Stimulated activated CD8-positive, alpha-beta memory T cell treated with anti-CD3 and anti-CD28 coated beads, Interleukin-15, amount 100 ng/mL, for 48 hours (primary cell): ENCODE measurements at places on chromosomes 12 and 14.

GRCh38 chr12:29589851-29590250 lies 92.4 kb upstream of the OVCH1 start:
- DNase-seq, result no peak

DNA sequence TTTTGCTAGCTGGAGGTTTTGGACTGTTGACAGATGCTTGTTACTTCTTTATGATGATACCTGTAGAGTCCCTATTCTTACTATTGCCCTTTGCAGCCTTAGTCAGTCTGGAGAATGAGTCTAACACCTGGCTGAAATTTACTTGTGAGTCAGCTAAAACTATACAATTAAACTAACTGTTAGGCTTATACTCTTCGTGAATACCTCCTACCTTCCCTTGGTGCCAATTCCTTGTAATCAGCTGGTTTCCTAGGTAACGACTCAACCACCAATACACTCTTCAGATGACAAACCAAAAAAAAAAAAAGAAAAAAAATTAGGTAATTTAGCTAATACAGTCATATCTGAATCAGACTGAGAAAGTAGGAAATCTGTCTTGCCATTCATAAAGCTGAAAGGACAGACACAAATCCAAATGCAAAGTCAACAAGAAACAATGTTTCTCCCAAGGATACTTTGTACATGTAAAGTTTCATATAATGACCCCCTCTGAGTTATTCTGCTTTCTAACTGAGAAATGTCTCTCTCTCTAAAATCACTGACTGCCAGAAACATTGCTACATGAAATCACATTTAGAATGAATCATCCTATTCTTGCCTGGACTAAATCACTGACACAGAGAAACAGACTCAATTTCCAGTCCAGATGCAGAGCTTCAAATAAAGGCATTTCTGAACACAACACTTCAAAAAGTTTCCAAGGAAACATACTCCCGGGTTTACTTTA lies 56.5 kb upstream of the CDKL1 start:
- no peak for DNase-seq

GRCh38 chr12:56676851-56677580 lies 11.1 kb downstream of the PTGES3 start:
- no peak for DNase-seq

DNA sequence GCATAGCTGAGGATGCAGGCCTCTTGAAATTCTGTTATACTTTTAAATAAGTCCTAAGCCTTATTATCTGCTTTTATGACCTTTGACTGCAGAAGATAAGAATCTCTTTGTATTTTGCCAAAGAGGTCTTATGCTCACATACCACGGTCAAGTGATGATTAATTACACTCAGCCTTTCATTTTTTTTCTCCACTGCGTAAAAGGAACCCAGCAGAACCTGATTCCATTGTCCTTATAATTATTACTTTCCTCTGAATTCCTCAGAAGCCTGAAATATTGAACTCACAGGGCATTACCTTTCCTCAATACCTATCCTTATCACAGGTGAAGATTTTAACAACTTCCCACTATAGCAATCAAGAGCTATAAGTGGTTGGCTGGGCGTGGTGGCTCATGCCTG lies 498.7 kb upstream of the RPL10L start:
- DNase-seq, result no peak

DNA sequence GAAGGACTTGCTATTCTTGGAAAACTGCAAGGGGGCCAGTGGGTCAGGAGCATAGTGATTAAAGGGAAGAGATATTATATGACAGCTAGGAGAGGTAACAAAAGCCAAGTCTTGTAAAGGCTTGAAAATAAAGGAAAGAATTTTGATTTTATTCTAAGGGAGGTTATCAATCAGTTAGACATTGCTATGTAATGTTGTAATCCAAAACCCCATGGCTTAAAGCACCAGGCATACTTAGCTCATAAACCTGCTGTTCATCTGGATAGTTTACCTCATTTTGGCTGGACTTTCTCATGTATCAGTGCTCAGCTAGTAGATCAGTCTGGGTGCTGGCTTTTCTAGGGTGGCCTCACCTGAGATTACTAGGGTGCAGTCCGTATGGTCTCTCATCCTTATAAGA lies 680.9 kb upstream of the LMO3 start:
- no peak for DNase-seq

DNA sequence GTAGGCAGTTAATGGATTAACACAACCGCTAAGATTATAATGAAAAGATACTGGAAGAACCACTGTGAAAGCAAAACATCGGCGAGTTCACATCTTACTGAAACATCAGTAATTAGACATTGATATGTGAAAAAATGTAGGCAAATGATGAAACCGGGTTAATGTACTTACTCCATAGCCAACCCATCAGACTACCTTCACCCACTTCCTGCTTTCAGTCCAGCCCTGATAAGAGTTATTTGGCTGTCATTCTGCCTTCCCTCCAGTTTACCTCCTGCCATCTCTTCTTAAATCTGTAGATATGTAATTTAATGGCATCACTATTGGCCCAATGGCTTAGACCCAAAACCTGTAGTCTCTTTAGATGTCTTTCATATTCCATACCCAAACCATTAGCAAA lies 46.0 kb upstream of the LGR5 start:
- no peak for DNase-seq
